ENCODE measurements at places on chromosomes 13 and 19.
A peak's percentile ranks its signal among the peaks of the same experiment; 100 is the strongest.

DNA sequence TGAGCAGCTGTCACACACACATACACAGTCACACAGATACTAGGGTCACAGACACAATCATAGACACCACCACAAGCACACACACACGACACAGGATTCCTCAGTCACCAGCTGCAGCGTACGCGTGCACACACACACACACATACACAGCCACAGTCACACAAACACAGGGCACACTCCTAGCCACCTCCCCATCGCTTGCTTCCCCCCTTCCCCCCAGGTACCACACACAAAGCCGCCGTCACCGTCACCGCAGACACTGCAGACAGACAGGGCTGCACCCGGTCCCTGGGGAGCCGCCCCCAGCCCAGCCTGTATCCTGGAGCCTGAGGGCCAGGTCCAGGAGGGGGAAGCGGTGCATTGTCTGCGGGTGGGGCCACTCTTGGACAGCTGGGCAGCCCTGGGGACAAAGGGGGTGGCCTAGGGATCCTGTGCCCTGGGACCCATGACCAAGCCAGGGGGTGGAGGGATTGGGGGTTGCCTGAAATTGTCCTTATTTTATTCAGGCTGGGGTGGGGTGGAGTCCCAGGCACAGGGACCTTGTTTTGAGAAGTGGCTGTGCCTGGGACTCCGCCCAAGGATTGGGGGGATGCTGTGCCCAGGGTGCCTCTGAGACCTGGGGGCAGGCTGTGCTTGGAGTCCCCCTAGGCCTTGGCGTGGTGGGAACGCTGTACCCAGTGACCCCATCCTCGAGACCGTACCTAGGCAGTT is 957 bp downstream of the NUMBL start:
- DNase-seq = no peak

- DNase-seq = peak; percentile 99
Observed at GRCh38 chr19:58572818-58573657, at the start of gene MZF1. MZF1 (minus strand) TSS chr19:58573335; CDS start chr19:58571389, 1,946 bp downstream.

GRCh38 chr19:4399812-4400134 is 574 bp downstream of the SH3GL1 start:
- DNase-seq = no peak

GRCh38 chr19:52789440-52789839 is 2.8 kb upstream of the ZNF600 start:
- DNase-seq = no peak

DNA sequence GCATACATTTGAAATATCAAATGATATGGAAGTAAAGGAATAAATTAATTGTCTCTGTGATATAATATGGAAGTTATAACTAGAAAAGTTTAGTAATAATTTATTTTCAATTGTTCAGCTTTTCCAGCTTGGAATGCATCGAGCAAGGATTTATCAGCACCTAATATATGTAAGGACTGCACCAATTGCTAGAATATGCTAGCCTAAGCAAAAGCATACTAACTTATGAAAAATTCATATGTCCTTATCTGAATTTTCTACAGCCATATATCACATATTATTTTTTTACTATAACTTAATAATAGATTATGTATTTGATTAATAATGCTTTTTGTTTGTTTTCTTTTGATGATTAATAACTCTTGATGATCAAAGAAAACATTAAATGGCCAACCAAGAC is 849.2 kb upstream of the GPC6 start:
- no peak for DNase-seq

DNA sequence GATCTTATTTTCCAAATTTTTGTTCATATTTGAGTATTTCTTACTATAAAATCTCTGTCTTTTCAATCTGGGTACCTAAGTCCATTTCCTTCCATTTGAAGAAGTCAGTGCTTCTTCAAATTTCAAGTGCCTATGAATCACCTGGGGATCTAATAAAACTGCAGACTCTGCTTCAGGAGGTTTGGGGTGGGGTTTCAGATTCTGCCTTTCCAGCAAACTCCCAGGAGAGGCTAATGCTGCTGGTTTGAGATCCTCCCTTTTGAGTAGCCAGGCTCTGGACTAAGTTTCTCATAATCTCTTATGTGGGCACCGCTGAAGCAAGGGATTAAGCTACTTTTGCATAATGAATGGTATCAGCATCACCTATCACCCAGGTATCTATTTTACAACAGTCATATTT is 242.4 kb downstream of the RGCC start:
- no peak for DNase-seq

DNA sequence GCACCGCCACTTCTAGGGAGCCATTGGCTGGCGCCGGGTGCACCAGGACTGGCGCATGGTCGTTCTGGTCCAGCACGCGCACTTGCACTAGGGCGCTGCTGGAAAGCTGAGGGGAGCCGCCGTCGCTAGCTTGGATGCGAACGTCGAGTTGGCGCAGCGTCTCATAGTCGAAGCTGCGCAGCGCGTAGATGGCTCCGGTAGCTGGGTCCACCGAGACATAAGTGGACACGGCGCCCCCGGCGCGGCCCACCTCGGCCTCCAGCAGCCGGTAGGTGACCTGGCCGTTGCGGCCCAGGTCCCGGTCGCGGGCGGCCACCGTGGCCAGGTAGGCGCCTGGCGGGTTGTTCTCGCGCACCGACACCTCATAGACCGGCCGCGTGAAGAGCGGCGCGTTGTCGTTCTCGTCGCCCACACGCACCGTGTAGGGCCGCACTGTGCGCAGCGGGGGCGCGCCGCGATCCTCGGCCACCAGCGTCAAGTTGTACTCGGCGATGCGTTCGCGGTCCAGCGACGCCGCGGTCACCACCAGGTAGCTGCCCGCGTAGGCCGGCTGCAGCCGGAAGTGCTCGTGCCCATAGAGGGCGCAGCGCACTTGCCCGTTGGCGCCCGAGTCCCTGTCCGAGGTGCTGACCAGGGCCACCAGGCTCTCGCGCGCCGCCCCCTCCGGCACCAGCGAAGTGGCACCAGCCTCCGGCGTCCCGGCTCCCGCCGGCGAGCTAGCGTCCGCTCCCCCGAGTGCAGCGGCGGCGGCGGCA is 1.7 kb downstream of the PCDH8 start:
- no peak for DNase-seq

DNA sequence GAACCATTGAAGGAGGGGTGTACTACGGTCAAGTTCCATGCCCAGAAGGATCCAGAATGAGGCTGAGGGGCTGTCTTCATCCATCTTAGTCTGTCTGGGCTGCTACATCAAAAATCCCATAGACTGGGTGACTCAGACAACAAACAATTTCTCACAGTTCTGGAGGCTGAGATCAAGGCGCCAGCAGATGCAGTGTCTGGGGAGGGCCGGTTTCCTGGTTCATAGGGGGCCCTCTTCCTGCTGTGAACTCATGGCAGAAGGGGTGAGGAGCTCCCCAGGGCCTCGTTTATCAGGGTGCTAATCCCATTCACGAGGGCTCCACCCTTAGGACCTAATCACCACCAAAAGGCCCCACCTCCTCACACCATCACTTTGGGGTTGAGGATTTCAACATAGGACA is 14.7 kb upstream of the KCTD15 start:
- no peak for DNase-seq

DNA sequence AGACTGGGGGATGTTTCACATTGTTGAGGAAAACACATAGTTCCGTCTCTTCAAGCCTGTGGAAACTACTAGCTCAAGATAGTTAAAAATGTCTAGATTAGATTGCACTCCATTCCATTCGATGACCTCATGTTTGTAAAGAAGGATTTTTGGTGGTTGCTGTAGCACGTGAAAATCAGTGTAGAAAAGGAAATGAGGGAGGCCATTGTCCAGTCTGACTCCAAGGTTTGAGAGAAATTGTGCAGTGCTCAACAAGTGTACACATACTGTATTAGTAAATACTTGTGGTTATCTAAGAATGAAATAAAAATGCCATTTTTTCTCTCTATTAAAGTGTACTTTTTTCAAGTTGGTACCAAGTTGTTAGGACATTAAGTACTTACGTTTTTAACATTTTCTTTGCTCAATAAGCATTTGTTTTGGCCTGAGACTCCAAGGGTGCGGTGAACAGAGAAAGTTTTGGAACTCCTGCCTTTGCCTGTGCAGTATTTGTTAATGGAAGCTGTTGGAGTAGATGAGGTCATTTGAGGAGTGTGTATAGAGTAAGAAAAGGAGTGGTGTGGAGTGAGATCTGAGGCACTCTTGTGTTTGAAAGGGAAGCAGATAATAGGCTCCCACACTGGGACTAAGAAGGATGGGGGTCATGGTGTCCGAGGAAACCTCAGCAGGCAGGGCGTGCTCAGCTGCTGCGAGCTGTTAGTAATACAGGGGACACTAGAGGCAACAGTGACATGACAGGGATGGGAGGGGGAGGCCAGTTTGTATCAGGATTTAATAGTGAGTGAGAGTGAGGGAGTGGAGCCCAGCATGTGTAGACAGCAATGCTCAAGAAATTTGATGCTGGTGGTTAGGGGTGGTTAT is 4.4 kb downstream of the WASF3 start:
- DNase-seq = no peak

- DNase-seq = no peak
Observed at GRCh38 chr13:99056381-99057014, 78.6 kb upstream of the DOCK9 start.

GRCh38 chr19:435056-435706 is 25.7 kb downstream of the SHC2 start:
- no peak for DNase-seq

GRCh38 chr13:33016414-33017322 is at the start of gene KL:
KL (plus strand) TSS chr13:33016423; CDS start chr13:33016441, 18 bp downstream.
- no peak for DNase-seq

DNA sequence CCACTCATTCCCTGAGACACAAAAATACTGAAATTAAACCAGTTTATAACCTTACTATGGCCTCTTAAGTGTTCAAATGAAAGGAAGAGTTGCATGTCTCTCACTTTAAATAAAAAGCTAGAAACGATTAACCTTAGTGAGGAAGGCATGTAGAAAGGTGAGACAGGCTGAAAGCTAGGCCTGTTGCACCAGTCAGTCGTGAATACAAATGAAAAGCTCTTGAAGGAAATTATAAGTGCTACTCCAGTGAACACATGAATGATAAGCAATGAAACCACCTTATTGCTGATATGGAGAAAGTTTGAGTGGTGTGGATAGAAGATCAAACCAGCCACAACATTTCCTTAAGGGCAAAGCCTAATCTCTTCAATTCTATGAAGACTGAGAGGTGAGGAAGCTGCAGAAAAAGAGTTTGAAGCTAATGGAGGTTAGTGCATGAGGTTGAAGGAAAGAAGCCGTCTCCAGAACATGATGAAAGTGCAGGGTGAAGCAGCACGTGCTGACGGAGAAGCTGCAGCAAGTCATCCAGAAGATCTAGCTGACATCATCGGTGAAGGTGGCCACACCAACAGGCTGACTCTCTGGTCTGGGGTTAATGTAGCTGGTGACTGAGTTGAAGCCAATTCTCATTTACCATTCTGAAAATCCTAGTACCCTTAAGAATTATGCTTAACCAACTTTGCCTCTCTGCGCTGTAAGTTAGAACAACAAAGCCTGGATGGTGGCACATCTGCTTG is 94.5 kb upstream of the TEX29 start:
- no peak for DNase-seq

GRCh38 chr13:70959035-70959775 is 851.0 kb upstream of the KLHL1 start:
- no peak for DNase-seq

DNA sequence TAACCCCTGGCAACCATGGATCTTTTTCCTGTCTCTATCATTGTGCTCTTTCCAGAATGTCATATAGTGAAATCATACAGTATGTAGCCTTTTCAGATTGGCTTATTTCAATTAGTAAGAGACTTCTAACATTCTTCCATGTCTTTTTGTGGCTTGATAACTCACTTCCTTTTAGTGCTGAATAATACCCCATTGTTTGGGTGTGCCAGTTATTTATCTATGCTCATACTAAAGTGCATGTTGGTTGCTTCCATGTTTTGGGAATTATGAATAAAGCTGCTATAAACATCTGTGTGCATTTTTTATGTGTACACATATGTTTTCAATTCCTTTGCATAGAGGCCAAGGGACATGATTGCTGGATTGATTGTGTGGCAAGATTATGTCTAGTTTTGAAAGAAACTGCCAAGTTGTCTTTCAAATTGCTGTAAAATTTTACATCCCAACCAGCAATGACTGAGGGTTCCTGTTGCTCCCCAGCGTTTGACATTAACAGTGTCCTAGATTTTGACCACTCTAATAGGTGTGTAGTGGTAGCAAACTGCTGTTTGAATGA is 358.9 kb downstream of the ITGBL1 start:
- no peak for DNase-seq

DNA sequence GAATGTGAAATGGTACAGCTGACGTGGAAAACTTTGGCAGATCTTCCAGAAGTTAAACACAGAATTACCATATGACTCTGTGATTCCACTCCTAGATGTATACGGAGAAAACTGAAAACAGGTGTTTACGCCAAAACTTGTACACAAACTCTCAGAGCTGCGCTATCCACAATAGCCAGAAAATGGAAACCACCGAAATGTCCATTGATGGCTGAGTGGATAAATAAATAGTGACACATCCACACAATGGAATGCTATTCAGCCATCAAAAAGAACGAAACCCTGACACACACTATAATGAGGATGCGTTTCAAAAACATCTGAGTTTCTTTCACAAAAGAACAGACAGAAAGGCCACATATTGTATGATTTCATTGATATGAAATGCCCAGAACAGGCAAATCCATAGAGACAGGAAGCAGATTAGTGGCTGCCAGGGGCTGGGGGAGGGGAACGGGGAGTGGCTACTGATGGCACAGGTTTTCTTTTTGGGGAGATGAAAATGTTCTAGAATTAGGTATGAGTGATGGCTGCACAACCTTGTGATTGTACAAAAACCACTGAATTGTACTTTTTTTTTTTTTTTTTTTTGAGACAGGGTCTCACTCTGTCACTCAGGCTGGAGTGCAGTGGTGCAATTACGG is 33.0 kb downstream of the IL12RB1 start:
- DNase-seq = no peak

GRCh38 chr19:43667126-43667875 is 2.7 kb downstream of the PLAUR start:
- DNase-seq = no peak

- DNase-seq = no peak
Observed at GRCh38 chr19:56155124-56155687, 14.1 kb downstream of the ZNF444 start.

GRCh38 chr13:101829484-101829883 is 377.0 kb downstream of the ITGBL1 start:
- DNase-seq = no peak

GRCh38 chr13:98475522-98475921 is 101.4 kb downstream of the STK24 start:
- no peak for DNase-seq

- no peak for DNase-seq
Observed at GRCh38 chr13:76873445-76873844, 12.8 kb downstream of the KCTD12 start.

DNA sequence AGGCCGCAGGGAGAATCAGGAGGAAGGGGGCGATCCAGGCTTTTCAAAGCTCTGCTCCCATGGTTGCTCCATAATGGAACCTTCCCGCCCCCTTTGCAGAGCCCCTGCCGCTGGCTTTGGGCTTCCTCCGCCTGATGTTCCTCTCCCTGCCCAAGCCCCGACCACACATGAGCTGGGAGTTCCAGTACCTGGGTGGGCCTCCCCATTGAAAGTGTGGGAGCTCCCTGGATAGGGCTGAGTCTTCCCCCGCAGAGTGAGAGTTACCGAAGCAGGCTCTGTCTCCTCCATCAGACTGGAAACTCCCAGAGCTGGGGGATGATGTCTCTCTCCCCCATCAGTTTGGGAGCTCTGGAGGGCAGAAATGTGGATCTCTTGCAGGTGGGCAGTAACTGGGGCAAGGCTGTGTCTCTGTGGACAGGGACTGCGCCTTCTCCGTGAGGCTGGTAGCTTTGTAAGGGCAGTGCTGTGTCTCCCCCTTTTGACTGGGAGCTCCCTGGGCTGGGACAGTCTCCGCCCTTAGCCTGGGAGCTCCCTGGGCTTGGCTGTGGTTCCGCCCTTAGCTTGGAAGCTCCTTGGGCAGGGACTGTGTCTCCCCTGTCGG is 722 bp downstream of the DCAF15 start:
- no peak for DNase-seq
